ENCODE measurements at places on chromosomes 3 and 15.

DNA sequence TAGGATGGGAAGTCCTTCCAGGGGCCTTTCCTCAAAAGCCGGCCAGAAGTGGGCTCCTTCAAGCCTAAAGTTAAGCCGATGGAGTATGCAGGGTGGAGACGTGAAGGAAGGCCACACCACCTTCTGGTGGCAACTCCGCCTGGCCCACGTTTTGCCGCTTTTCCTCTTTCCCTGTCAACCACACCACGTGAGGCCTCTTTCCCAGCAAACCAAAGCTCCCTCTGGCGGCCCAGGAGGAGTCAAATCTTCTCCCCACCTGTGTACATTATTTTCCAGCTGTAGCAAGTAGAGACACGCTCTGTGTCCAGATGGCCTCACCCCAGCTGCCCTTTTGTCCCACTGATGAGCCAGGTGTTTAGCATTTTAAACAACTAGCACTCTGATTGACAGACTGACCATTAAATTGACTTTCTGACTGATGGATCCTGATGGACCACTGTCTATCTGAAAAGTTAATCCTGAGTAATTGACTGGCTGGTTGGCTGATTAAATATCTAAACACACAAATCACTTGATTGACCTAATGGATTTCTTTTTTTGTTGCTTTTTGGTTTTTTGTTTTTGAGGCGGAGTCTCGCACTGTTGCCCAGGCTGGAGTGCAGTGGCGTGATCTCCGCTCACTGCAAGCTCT lies 59.6 kb upstream of the ZBTB38 start:
- H3K4me1 ChIP-seq: peaks cover 19% of the 10 kb centered on the region
- no peak overlapping the region for H3K27ac ChIP-seq
- no peak overlapping the region for H3K4me3 ChIP-seq
- H3K27me3 ChIP-seq: no peaks in the 10 kb centered on the region

- no peaks in the 10 kb centered on the region for H3K27me3 ChIP-seq
- H3K4me1 ChIP-seq: peaks cover 25% of the 10 kb centered on the region
- no peak overlapping the region for H3K27ac ChIP-seq
- no peak for DNase-seq
- H3K36me3 ChIP-seq: peaks cover 13% of the 10 kb centered on the region
- no peak overlapping the region for H3K4me3 ChIP-seq
These were observed 226.1 kb upstream of the BHLHE40 start for GRCh38 chr3:4753073-4753691.

- H3K36me3 ChIP-seq: no peaks in the 10 kb centered on the region
- no peak for DNase-seq
- no peak overlapping the region for H3K4me3 ChIP-seq
- no peak overlapping the region for H3K27ac ChIP-seq
These were observed 841.9 kb downstream of the OTOL1 start for GRCh38 chr3:162338514-162338913.

DNA sequence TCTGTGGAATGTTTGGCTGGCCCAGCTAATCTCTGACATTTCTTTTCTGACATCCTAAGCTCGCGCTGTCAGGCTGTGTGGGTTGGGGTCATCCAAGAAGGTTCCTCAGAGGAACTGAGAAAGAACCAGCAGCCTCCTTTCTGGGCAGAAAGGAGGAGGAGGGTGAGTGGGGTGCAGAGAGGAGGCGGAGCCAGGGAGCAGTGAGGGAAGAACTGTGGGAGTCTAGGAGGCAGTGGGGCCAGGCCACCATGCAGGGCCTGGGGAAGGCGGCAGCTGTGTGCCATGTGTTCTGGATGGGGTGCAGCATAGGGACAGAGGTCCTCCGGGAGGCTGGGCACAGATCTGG lies 5.3 kb downstream of the SEMA7A start:
- H3K27me3 ChIP-seq: peaks cover 22% of the 10 kb centered on the region
- no peak overlapping the region for H3K4me3 ChIP-seq
- peaks cover 13% of the 10 kb centered on the region for H3K4me1 ChIP-seq
- no peak for DNase-seq
- H3K27ac ChIP-seq: peak overlapping the region; percentile 43
- no peaks in the 10 kb centered on the region for H3K36me3 ChIP-seq

- H3K27me3 ChIP-seq: peaks cover 5% of the 10 kb centered on the region
- peaks cover 8% of the 10 kb centered on the region for H3K4me1 ChIP-seq
- H3K4me3 ChIP-seq: no peak overlapping the region
These were observed 22.5 kb downstream of the CCR4 start for GRCh38 chr3:32973982-32974381.

DNA sequence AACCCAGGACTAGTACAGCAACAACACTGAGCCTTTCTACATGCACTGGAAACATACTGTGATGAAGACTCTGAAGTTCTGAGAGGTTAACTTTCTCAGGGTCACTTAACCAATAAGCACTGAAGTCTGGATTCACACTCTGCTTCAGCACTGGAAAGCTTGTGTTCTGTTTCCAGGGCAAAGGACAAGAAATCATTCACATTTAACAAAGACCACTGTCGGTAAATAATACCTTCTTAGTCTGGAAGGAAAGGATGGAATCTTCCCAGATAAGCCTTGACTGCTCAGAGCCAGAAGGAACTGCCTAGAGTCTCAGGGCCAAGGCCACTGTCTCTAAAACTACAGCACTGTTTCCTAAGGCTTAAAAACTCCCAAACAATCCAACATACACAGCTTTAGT lies 4.3 kb upstream of the GLYCTK start:
- H3K4me1 ChIP-seq: peaks cover 24% of the 10 kb centered on the region
- H3K27ac ChIP-seq: peak overlapping the region; percentile 82
- H3K27me3 ChIP-seq: no peaks in the 10 kb centered on the region
- DNase-seq: no peak
- peak overlapping the region; percentile 20 for H3K4me3 ChIP-seq
- no peaks in the 10 kb centered on the region for H3K36me3 ChIP-seq

DNA sequence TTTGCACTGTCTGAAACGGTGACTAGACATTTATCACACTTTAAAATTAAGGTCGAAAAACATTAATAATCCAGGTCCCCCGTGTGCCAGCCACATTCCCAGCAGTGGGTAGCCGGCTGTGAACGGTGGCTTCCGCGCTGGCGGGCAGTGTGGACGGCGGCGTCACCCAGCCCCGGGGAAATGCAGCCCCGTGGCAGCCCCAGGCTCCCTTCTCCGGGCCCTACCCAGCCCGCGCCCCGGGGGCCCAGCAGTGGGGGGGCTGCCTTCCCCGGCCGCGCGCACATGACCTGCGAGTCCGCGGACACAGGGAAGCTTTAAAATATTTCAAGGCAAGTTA lies 25.3 kb downstream of the GABRA5 start:
- DNase-seq: no peak
- H3K27ac ChIP-seq: no peak overlapping the region
- H3K4me1 ChIP-seq: no peaks in the 10 kb centered on the region

DNA sequence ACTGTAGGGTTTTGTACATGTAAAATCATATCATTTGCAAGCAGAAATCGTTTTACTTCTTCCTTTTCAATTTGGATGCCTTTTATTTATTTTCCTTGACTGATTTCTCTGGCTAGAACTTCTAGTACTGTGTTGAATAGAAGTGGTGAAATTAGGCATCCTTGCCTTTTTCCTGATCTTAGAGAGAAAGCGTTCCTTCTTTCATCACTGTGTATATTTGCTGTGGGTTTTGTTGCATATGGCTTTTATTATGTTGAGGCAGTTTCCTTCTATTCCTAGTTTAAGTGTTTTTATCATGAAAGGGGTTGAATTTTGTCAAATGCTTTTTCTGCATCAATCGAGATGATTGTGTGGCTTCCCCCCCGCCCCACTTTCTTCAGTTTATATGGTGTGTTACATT lies 140.9 kb downstream of the ATG7 start:
- H3K27ac ChIP-seq: no peak overlapping the region
- peaks cover 28% of the 10 kb centered on the region for H3K36me3 ChIP-seq
- DNase-seq: no peak

GRCh38 chr15:100856867-100857266 lies 22.8 kb upstream of the ALDH1A3 start:
- no peak for DNase-seq
- H3K27me3 ChIP-seq: peaks cover 7% of the 10 kb centered on the region
- peak overlapping the region; percentile 31 for H3K4me3 ChIP-seq
- no peaks in the 10 kb centered on the region for H3K36me3 ChIP-seq
- no peak overlapping the region for H3K27ac ChIP-seq
- peaks cover 35% of the 10 kb centered on the region for H3K4me1 ChIP-seq

GRCh38 chr3:143382816-143383215 lies 263.2 kb downstream of the CHST2 start:
- no peak for DNase-seq
- no peak overlapping the region for H3K4me3 ChIP-seq
- H3K27me3 ChIP-seq: no peaks in the 10 kb centered on the region
- no peak overlapping the region for H3K27ac ChIP-seq
- H3K36me3 ChIP-seq: no peaks in the 10 kb centered on the region
- no peaks in the 10 kb centered on the region for H3K4me1 ChIP-seq

DNA sequence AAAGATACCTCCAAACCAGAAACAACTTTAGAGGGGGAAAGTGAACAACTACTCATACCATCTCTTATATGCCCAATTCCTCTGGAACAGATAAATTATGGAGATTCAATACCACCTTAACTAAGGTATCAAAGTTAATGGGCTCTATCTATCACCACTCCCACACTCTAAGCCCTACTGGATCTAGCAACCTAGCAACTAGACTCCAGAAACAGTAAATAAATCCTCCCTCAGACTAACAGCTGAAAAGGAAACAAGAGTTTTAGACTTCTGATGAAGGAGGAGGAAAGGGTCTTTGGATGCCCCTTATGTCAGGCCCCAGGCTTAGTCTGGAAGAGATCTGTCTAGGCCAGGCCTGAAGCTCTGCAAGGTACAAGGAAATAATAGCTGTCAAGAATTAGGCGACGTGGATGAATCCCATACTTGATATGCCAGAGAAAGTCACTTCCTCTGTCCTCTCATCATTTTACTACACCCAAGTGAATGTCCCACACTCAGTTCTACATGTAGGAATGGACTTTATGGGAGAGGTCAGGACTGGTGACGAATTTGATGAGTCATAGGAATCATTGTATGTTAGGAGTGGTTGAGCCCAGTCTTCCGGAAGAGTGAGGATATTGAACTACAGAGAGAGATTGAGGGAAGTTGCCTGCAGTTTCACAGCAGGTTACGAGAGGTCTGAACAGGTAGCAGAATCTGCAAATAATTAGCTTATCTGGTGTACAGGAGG lies 113.8 kb downstream of the AKAP13 start:
- peak overlapping the region; percentile 30 for H3K4me3 ChIP-seq
- peaks cover 5% of the 10 kb centered on the region for H3K36me3 ChIP-seq
- peaks cover 58% of the 10 kb centered on the region for H3K4me1 ChIP-seq
- H3K27ac ChIP-seq: peak overlapping the region; percentile 44
- no peak for DNase-seq
- no peaks in the 10 kb centered on the region for H3K27me3 ChIP-seq

DNA sequence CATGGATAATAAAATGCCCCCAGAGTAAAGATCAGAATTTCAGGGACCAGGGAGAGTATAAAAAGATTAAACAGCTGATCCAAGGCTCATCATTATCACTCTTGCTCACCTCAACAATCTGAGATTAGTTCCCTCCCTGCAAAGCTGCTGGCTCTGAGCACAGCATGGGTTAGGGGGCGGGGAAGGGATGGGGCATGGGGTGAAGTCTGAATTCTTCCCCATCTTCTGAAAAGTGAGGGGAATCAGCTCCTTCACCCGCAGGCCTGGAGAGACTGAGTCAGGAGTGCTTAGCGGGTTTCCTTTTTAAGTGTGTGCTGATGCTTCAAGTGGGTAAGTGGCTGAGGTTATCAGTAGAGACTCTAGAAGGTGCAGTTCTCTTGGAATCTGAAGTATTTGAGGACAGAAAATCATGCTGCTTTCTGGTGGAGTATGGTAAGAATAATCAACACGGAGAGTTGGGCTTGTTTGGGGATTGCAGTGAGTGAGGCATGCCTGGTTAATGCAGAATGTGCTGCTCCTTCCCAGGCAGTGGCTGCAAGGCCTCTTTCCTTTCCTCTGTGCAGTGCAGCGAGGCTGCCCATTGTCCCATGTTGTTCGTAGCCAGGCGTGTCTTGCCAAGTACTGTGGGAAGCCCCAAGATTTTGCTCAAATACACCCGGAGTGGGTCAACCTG lies 59.2 kb upstream of the TRAK1 start:
- H3K4me3 ChIP-seq: peak overlapping the region; percentile 18
- H3K27me3 ChIP-seq: no peaks in the 10 kb centered on the region
- H3K36me3 ChIP-seq: peaks cover 24% of the 10 kb centered on the region
- DNase-seq: no peak

GRCh38 chr15:73265536-73266153 lies 103.1 kb downstream of the HCN4 start:
- peaks cover 20% of the 10 kb centered on the region for H3K36me3 ChIP-seq
- H3K4me3 ChIP-seq: no peak overlapping the region
- no peak for DNase-seq
- H3K27me3 ChIP-seq: no peaks in the 10 kb centered on the region
- H3K4me1 ChIP-seq: no peaks in the 10 kb centered on the region

DNA sequence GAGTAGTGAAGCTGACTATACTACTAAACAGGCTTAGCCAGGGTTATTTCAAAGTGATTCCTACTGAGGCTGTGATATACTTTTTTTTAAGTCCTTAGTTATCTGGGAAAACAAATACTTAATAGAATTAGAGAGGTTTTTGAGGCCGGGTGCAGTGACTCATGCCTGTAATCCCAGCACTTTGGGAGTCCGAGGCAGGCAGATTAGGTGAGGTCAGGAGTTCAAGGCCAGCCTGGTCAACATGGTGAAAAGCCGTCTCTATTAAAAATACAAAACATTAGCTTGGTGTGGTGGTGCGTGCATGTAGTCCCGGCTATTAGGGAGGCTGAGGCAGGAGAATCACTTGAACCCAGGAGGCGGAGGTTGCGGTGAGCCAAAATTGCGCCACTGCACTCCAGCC lies 34.2 kb downstream of the PRTG start:
- peaks cover 21% of the 10 kb centered on the region for H3K4me1 ChIP-seq
- no peaks in the 10 kb centered on the region for H3K27me3 ChIP-seq
- H3K27ac ChIP-seq: no peak overlapping the region
- peaks cover 13% of the 10 kb centered on the region for H3K36me3 ChIP-seq
- DNase-seq: no peak

- peaks cover 7% of the 10 kb centered on the region for H3K27me3 ChIP-seq
- no peak overlapping the region for H3K27ac ChIP-seq
- no peak overlapping the region for H3K4me3 ChIP-seq
- DNase-seq: no peak
- no peaks in the 10 kb centered on the region for H3K36me3 ChIP-seq
These were observed 36.1 kb upstream of the CNTN6 start for GRCh38 chr3:1056744-1057143.

DNA sequence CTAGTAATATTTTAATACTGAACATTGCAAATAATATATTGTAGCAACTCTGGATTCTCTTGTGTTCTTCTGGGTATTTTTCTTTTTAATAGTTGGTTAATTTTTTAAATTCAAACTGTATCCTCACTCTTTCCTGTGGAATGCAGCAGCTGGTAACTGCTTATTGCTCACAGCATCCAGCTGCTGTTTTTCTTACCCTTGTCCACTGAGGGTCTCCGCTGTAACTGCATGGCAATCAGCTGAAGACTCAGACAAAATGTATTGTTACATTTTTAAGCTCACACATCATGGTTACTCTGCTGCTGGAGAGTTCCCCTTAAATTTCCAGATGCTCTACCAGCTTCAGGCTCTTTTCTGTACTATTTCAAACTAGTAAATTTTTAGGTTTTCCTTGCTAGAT lies 227.6 kb downstream of the MBNL1 start:
- no peak overlapping the region for H3K27ac ChIP-seq
- H3K27me3 ChIP-seq: no peaks in the 10 kb centered on the region
- H3K4me1 ChIP-seq: peaks cover 5% of the 10 kb centered on the region
- DNase-seq: no peak
- no peak overlapping the region for H3K4me3 ChIP-seq
